ENCODE measurements at places on chromosomes 3 and 15.

- DNase-seq: no peak
These were observed 48.5 kb downstream of the PXYLP1 start for GRCh38 chr3:141280086-141280485.

DNA sequence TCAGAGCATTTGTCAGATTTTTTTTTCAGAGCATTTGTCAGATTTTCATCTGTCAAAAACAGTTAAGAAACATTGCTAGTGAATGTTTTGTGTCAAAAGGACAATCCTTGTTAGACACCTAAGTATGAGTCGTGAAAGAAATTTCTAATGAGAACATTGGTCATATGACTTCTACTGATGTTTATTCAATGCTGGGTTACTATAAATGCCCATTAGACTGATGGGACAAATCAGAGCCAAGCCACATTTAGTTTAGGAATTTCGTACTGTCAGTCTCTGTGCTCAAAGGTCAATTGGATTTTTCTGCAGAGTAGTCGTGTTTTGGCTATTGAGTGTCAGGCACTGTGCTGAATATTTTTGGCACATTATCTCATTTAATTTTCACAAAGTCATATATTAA is 31.6 kb downstream of the TSC22D2 start:
- DNase-seq: no peak

DNA sequence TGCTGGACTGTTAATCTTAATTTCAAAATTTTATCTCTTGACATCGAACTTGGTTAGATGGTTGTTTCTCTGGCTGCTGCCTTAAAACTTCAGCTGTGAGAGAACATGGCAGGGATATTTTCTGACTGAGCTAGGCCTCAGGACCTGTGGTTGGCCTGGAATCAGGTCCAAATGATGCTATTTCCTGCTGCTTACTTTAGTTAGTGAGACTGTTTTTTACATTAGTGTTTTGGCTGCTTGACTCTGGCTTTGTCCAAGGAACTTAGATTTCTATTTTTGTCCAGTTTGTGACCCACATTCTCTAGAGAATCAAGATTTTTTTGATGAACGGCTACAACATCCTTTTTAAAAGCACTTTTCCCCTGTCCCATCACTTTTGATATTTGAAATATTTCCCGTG is 497.9 kb upstream of the SGO1 start:
- DNase-seq: no peak

- no peak for DNase-seq
These were observed 504.7 kb upstream of the NR2F2 start for GRCh38 chr15:95825671-95826411.

DNA sequence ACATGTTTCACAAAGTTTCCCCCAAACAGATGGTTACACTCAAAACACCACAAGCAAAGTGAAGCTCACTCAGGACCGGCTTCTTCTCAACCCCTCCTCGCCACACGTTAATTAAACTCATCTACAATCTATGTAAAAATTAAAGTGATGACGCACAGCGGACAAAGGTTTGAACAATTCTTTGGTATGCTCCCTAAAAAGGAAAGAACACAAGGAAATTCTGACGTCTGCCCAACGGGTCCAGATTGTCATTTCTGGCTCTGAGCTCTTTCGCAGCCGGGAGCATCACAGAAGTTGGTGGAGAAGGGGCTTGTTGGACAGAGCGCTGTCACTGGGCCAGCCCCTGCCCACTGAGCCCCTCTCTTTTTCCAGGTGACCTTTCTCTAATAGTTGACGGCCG is 173.7 kb upstream of the CHRNA7 start:
- DNase-seq: no peak

DNA sequence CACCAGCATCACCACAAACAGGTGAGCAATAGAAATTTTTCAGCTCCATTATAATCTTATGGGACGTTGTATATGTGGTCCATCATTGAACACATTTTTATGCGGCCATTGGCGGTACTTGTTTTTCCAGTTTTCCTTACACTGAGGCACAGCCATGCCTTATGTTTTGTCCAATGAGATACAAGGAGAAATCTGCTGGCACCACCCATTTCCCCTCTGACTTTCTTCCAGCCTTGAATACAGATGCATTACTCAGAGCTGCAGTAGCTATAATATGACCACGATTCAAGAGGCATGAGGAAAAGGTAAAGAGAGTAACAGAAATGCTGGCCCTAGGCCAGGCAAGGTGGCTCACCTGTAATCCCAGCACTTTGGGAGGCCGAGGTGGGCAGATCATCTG is 9.0 kb upstream of the PIK3R4 start:
- no peak for DNase-seq
